ENCODE measurements at places on chromosomes 7 and 10. TPM values are rescaled to one million over a fixed set of nuclear protein-coding genes. Genes with fewer than 3 reads are reported as not detected.

DNA sequence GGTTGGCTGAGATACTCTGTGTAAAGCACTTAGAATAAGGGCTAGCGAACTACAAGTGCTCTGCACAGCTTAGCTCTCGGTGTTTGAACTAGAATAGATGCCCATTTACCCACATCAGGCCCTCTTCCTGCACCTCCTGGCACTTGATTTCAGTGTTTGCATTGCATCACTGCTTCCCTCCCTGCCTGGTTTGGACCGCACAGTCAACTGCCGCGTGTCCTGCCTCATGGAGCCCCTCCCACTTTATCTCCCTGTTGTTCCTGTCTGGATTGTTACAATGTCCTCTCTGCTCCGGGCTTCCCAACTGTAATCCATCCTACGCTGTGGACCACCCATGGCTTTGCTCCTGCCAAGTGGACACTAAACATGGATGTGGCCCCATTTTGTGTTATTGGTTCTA lies 2.3 kb downstream of the FAM107B start:
- H3K4me3 ChIP-seq: no peak overlapping the region
- H3K27me3 ChIP-seq: peaks cover 4% of the 10 kb centered on the region
- DNase-seq: no peak
- H3K27ac ChIP-seq: no peak overlapping the region
- H3K4me1 ChIP-seq: no peaks in the 10 kb centered on the region

Gene C10orf143
- 5.1 TPM for total RNA-seq

Gene SLC35G1
- 2.2 TPM for total RNA-seq

GRCh38 chr10:21263263-21263803 lies 262.1 kb downstream of the SKIDA1 start:
- H3K36me3 ChIP-seq: no peaks in the 10 kb centered on the region
- no peaks in the 10 kb centered on the region for H3K4me1 ChIP-seq
- H3K27me3 ChIP-seq: no peaks in the 10 kb centered on the region
- DNase-seq: no peak
- H3K4me3 ChIP-seq: no peak overlapping the region

DNA sequence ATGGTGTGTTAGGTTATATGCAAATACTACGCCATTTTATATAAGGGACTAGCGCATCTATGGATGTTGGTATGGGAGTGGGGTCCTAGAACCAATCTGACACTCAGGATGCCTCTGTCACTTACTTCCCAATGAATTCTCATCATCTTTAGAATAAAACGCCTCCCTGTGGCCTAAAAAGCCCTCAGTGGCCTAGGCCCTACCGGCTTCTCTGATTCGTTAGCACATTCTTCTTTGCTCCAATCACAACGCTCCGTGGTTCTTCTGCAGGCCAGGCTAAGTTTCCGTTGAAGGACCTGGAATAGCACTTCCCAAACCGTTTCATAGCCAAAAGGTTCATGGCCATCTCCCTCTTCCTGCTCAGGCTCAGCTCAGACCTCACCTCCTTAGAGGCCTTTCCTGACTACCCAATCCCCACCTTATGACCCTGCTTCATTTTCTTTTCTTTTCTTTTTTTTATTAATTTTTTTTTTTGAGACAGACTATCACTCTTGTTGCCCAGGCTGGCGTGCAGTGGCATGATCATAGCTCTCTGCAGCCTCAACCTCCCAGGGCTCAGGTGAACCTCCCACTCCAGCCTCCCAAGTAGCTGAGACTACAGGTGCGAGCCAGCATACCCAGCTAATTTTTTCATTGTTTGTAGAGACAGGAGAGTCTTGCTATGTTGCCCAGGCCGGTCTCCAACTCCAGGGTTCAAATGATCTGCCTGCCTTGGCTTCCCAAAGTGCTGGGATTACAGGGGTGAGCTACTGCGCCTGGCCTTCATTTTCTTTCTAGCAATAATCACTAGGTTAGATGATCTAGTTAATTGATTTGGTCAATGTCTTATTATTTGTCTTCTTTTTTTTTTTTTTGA lies 24.5 kb upstream of the YWHAG start:
- H3K27ac ChIP-seq: no peak overlapping the region
- peaks cover 14% of the 10 kb centered on the region for H3K4me1 ChIP-seq
- DNase-seq: no peak

DNA sequence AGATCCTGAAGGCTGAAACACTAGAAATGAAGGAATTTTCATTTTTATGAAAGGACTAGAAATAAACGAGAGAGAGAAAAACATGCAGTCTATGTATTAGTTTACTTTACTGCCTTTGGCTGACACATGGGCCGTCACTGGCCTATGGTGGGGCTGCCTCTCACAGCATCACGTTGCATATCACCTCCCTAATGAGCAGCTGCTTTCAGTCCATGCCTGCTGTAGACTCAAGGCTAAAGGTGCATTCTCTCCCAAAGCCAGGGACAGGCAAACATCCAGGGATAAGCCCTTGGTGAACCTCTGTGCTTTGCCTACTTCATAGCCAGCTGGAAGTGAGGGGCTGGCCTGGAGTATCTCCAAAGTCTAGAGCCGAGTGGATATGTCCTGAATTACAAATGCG lies 359.4 kb downstream of the GPAM start:
- DNase-seq: no peak
- no peaks in the 10 kb centered on the region for H3K27me3 ChIP-seq
- no peaks in the 10 kb centered on the region for H3K4me1 ChIP-seq
- H3K27ac ChIP-seq: no peak overlapping the region
- H3K4me3 ChIP-seq: no peak overlapping the region

- no peak for DNase-seq
- no peaks in the 10 kb centered on the region for H3K36me3 ChIP-seq
- H3K4me3 ChIP-seq: no peak overlapping the region
- peaks cover 46% of the 10 kb centered on the region for H3K27me3 ChIP-seq
Observed at GRCh38 chr7:128266529-128266882, 25.4 kb downstream of the LEP start.

Gene CUBN
- total RNA-seq: 1.1 TPM

Gene GALNT17
- total RNA-seq: 2.2 TPM

DNA sequence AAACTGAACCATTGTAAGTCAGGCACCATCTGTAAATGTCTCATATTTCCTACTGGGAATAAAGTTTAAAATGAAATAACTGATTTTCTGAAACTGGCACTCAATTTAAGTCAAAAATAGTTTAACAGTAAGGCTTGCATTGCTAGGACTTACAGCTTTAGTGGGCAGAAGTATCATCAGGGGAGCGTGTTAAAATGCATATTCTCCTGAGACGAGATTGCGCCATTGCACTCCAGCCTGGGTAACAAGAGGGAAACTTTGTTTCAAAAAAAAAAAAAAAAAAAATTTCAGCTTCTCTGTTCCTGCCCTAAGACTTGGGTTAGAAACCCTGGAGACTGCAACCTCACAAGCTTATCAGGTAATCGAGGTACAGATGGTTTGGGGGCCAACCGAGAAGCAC lies 65.4 kb downstream of the UBE3C start:
- H3K4me1 ChIP-seq: no peaks in the 10 kb centered on the region
- no peaks in the 10 kb centered on the region for H3K27me3 ChIP-seq
- H3K36me3 ChIP-seq: peaks cover 95% of the 10 kb centered on the region
- H3K27ac ChIP-seq: no peak overlapping the region
- no peak for DNase-seq
- H3K4me3 ChIP-seq: no peak overlapping the region

Gene GPR158
- not detected for total RNA-seq

Gene TAS2R3
- 0.20 TPM for total RNA-seq

DNA sequence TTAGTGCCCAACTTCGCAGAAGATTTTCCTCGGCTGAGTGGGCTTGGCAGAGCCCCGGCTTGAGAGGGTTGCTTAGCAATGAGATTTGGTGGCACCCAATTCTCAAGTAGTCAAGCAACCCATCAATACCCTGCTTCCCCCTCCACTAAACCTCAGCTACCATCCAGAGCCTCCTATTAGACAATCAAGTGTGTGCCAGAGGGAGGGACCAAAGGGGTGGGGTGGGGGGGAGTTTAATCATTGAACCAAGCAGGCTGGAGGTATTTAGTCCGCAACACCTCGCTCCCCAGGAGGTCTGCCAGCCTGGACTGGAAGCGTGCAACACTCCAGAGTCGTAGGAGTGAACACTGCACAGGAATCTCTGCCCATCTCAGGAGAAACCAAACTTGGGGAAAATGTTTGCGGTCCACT lies at the start of gene HKDC1:
TSS of gene HKDC1 (plus strand) at position 292 of the 411 bp plus-strand sequence. CDS start at position 396, 104 bp downstream.
- no peak within 1 kb of the TSS for H3K27ac ChIP-seq
- H3K36me3 ChIP-seq: no peaks in the 10 kb centered on the region
- H3K4me1 ChIP-seq: no peaks in the 10 kb centered on the region
- H3K4me3 ChIP-seq: no peak within 1 kb of the TSS

DNA sequence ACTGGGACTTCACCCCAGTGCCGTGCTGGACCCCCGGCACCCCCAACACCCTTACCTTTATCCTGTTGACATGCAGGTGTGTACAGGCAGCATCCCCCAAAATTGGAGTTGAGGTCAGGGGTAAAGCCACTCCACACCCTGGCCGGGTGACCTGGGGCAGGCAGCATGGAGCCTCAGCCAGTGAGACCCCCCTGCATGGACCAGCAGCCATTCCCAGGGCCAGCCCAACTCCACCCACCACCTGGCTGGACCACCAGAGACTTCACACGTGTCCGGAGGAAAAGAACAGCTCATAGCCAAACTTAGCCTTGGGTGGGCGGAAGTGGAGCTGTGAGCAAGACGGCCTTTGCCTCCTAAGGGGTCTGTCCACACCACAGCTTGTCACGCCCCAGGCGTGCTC lies 413.0 kb upstream of the FOXK1 start:
- no peak overlapping the region for H3K4me3 ChIP-seq
- H3K4me1 ChIP-seq: no peaks in the 10 kb centered on the region
- no peak overlapping the region for H3K27ac ChIP-seq

DNA sequence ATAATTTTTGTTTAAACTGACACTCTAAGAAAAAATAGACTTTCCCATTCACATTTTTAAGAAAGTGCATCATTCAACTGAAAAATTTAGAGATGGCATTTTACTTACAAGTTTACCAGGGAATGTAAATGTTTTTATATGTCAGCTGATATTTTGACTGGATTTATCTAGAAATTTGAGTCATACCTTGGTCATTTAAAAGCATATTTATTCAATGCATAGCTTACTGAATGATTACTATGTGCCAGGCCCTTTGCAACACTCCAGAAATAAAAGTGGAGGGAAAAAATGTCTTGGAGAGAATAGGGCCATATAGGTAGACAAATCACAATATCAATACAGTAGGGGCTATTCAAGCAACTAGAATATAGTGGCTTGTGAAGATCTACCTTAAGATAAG lies 98.4 kb upstream of the FAM3C start:
- H3K4me1 ChIP-seq: no peaks in the 10 kb centered on the region
- H3K4me3 ChIP-seq: no peak overlapping the region
- H3K36me3 ChIP-seq: no peaks in the 10 kb centered on the region
- H3K27me3 ChIP-seq: peaks cover 2% of the 10 kb centered on the region

DNA sequence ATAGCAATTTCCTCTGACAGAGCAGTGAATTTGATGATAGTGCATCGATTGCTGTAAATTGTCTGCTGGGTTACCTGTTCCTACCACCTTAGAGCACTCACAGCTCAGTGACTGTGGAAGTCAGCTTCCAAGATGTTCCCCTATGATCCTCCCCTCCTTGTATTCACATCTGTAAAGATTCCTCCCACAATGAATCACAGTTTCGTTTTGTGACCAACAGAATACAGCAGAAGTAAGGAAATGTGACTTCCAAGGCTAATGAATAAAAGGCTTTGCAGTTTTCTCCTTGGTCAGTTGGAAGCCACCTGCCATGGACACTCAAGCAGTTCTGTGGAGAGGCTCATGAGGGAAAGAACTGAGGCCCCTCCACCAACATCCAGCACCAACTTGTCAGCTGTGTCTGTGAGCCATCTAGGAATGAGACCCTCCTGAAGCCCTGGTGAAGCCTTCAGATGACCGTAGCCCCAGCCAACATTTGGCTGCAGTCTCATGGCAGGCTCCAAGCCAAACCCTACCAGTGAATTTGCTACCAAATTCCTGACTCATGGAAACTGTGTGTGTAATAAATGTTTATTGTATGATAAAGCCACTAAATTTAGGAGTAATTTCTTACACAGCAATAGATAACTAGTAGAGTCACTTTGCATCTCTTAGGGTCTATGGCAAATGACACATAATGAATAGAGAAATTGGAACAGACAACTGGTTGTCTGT lies 309.5 kb upstream of the NPVF start:
- no peak overlapping the region for H3K27ac ChIP-seq
- H3K36me3 ChIP-seq: no peaks in the 10 kb centered on the region
- no peak overlapping the region for H3K4me3 ChIP-seq
- no peak for DNase-seq

Gene ATG9B
- total RNA-seq: not detected

Gene CPVL
- 49.6 TPM for total RNA-seq

DNA sequence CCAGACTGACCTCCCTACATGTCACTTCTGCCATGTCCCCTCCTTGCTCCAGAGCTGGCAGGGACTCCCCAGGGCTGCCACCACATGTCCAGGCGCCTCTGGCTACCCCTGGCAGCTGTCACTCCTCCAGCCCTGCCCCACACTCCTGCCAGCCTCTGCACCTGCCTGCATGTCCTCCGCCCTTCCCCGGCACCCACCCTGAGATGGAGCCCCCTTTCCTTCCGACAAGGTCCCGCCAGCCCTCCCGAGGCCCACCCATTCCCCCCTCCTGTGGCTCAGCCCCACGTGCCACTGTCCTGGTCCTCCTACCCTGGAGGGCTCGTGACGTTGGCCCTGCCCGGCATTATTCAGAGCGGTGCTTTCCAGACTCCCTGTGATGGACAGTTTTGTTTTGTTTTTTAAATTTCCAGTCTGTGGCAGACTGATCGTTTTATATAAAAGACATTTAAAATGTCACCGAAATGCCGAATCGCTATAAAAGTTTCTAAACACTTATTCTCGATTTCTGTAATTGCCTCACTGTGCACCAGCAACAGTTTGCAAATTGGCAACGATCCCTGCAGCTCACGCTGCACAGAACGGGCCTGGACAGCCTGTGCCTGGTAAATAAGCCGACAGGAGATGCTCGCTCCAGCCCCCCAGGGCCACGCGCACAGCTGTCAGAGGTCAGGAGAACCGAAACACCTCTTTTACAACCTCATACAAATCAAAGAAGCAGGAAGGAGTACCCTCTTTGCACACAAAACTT lies 111.1 kb upstream of the SH2B2 start:
- H3K27me3 ChIP-seq: no peaks in the 10 kb centered on the region
- DNase-seq: peak; percentile 42
- H3K36me3 ChIP-seq: peaks cover 53% of the 10 kb centered on the region
- peak overlapping the region; percentile 22 for H3K4me3 ChIP-seq
- peaks cover 16% of the 10 kb centered on the region for H3K4me1 ChIP-seq

- no peak overlapping the region for H3K27ac ChIP-seq
- no peak overlapping the region for H3K4me3 ChIP-seq
- peaks cover 14% of the 10 kb centered on the region for H3K4me1 ChIP-seq
- no peak for DNase-seq
Observed at GRCh38 chr7:47514818-47515217, 67.1 kb downstream of the TNS3 start.

GRCh38 chr7:47290466-47290865 lies 291.4 kb downstream of the TNS3 start:
- H3K27ac ChIP-seq: peak overlapping the region; percentile 85
- H3K4me3 ChIP-seq: no peak overlapping the region
- H3K27me3 ChIP-seq: no peaks in the 10 kb centered on the region
- H3K36me3 ChIP-seq: peaks cover 3% of the 10 kb centered on the region

Gene HSPA12A
- total RNA-seq: 9.4 TPM

Gene TMEM178B
- total RNA-seq: 3.1 TPM

GRCh38 chr7:55365205-55365674 lies at the start of gene LANCL2:
TSS of gene LANCL2 (plus strand) at chr7:55365337. CDS start at chr7:55366026, 689 bp downstream.
- H3K27me3 ChIP-seq: no peaks in the 10 kb centered on the region
- H3K27ac ChIP-seq: peak within 1 kb of the TSS; percentile 100
- H3K36me3 ChIP-seq: no peaks in the 10 kb centered on the region
- peaks cover 13% of the 10 kb centered on the region for H3K4me1 ChIP-seq
- no peak for DNase-seq
- peak within 1 kb of the TSS; percentile 88 for H3K4me3 ChIP-seq

Data from psoas muscle (tissue), 8 donors.